ENCODE measurements at places on chromosomes 1 and 21. TPM values are rescaled to one million over a fixed set of nuclear protein-coding genes. Genes with fewer than 3 reads are reported as not detected.

- DNase-seq, result no peak
Observed at GRCh38 chr1:110606657-110607535, 738 bp upstream of the KCNA2 start.

- DNase-seq, result no peak
Observed at GRCh38 chr1:28087614-28088167, 719 bp downstream of the EYA3 start.

- no peak for DNase-seq
Observed at GRCh38 chr1:205440121-205440475, 15.7 kb downstream of the BLACAT1 start.

DNA sequence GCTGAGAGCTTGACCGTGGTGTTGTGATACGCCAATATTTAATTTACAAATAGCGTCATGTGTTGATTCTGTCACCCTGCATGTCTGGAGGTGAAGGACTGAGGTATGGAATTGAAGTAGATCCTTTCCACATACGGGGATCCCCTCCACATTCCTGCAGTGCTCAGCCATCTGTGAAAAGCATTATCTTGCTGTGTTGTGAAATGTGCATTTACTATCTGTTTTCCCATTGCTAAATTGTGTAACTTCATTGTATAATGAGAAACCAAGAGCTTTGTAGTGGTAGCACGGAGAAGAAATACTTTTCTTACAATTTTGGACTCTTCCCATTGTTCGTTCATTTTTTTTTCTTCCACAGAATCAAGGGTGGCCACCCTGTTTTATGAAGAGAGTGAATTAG lies 577.3 kb upstream of the ZP4 start:
- no peak for DNase-seq

DNA sequence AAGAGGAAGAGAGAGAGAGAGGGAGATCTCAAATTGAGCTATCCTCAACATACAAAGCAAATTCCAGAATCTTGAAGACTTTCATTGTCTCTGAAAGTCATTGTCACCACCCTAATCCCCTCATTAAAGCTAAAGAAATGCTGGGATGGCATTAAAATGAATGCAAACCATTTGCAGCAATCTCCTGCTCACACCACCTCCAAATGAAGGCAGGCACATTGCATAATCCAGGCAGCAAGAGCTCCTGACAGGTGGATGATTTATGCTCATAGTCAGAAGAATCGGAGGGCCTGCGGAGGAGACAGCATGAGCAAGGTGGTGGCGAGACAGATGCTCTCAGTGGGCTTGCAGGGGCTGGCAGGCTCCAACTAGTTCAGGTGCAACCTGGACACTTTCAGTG lies 90.2 kb downstream of the ESRRG start:
- DNase-seq, result no peak

DNA sequence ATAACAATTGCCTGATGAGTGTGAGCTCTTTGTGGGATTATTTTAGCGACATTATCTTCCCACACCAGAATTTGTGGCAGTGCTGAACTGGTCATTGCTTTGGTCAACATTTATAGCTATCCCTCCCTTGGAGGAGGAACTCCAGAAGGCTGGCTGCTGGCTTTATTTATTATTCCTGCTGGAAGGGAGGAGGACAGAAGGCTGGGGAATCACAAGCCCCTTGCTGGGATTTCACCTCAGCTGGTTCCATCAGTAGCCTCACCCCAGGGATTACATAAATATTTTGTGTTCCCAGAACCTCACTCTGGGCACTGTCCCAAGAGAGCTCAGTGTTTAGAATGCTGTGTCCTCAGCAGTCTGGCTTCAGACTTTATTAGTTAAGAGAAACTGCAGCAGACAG lies 102.8 kb upstream of the C1orf21 start:
- no peak for DNase-seq

GRCh38 chr1:6905790-6906189 lies 120.5 kb downstream of the CAMTA1 start:
- no peak for DNase-seq

AZIN2 gene
- 0.47 TPM for total RNA-seq

SOD1 gene
- 221 TPM for total RNA-seq

PLCH2 gene
- 30.4 TPM for total RNA-seq
